Activated CD4-positive, alpha-beta memory T cell treated with anti-CD3 and anti-CD28 coated beads, Interleukin-2, amount 10 ng/mL, durations not matched to agents 7 days and 5 days (primary cell): ENCODE measurements at places on chromosomes 12 and 14. TPM values are rescaled to one million over a fixed set of nuclear protein-coding genes. Genes with fewer than 3 reads are reported as not detected.

COA8 gene
- 27.5 TPM for total RNA-seq

IL22 gene
- 3.8 TPM for total RNA-seq

ENTPD5 gene
- total RNA-seq: 11.1 TPM

DNA sequence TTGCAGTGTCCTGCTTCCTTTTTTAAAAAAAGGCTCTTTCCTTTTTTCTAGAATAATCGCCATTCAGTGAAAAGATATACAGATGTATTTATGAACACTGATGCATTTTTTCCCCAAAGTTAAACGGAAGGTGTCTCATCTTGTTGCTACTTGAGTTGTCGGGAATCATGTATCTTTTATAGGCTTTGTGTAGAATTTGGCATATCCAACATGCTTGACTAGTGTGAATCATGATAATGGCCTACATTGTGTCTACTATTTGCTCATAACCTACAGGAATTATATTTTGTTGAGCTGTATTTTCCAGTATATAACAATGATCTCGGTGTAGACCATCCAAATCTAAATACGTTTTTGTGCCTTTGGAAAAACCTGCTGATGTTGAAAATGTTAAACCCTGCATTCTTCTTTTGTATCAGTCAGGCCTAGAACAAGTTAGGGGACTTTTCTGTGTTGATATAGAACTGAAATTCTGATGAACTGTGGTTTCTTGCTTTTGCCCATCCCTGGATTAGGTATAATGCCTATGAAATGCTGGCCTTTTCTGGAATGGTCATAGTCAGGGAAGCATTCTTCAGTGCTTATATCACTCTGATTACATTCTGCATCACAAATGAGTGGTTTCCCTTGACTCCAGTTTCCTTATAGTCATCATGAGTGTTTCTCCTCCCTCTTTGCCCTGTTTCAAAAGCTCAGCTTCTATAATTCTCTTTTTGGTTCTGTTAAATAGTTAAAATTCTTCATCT is 10.8 kb downstream of the BMAL2 start:
- H3K36me3 ChIP-seq: peaks cover 18% of the 10 kb centered on the region
- no peaks in the 10 kb centered on the region for H3K27me3 ChIP-seq
- no peak overlapping the region for H3K27ac ChIP-seq
- no peak for DNase-seq

GRCh38 chr12:2251526-2252209 is 198.9 kb downstream of the CACNA1C start:
- no peak for DNase-seq
- peaks cover 3% of the 10 kb centered on the region for H3K27me3 ChIP-seq
- no peaks in the 10 kb centered on the region for H3K36me3 ChIP-seq
- H3K4me1 ChIP-seq: no peaks in the 10 kb centered on the region
- no peak overlapping the region for H3K27ac ChIP-seq

DNA sequence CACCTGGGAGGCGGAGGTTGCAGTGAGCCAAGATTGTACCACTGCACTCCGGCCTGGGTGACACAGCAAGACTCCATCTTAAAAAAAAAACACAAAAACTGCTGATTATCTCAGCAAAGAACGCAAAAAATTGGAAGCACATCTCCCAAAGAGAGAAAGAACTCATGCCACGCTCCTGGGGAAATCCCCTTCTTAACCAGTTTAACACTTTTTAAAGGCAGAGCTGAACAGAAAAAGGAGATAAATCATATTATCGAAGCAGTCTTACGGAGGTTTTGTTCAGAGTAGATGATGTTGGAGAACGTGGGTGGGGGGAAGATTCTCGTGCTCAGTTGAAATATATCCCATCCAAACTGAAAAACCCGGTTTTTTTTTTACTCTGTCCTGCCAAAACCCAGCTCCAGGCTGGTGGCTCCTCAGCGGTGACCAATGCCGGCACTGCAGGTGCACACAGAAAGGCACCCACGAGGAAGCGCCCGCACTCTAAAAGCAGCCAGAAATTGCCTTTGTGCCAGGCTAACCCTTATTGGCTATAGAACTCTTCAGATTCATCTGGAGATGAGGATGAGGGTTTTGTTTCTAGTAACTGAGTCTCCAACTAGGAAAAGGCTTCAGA is 100.2 kb upstream of the PARP11 start:
- DNase-seq: no peak
- no peaks in the 10 kb centered on the region for H3K27me3 ChIP-seq
- H3K36me3 ChIP-seq: peaks cover 3% of the 10 kb centered on the region

DNA sequence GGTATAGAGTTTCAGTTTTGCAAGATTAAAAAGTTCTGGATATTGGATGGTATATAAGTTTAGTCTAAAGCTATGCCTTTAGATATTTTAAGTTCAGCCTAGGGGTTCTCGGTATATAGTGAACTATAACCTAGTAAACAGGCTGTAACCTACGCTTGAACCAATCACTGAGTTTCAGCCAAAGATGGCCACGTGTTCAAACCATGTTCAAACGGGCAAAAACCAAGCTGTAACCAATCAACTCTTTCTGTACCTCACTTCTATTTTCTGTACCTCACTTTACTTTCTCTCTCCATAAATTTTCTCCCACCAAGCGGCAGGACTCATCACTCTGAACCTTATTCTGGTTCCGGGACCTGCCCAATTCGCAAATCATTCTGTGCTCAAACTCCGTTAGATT is 1.4 kb downstream of the TMBIM4 start:
- peak overlapping the region; percentile 99 for H3K27ac ChIP-seq
- peaks cover 52% of the 10 kb centered on the region for H3K4me1 ChIP-seq
- no peaks in the 10 kb centered on the region for H3K27me3 ChIP-seq
- peak overlapping the region; percentile 89 for H3K4me3 ChIP-seq
- H3K36me3 ChIP-seq: peaks cover 59% of the 10 kb centered on the region

- peaks cover 99% of the 10 kb centered on the region for H3K4me1 ChIP-seq
- peaks cover 44% of the 10 kb centered on the region for H3K36me3 ChIP-seq
- H3K27ac ChIP-seq: peak overlapping the region; percentile 46
- DNase-seq: no peak
- H3K27me3 ChIP-seq: no peaks in the 10 kb centered on the region
Measured at GRCh38 chr14:91376547-91377477, 40.8 kb downstream of the CCDC88C start.

- H3K27ac ChIP-seq: no peak overlapping the region
- H3K36me3 ChIP-seq: no peaks in the 10 kb centered on the region
- H3K4me3 ChIP-seq: peak overlapping the region; percentile 57
- peaks cover 9% of the 10 kb centered on the region for H3K27me3 ChIP-seq
Measured at GRCh38 chr14:104800015-104800770, 708 bp upstream of the ZBTB42 start.

- no peak for DNase-seq
- no peaks in the 10 kb centered on the region for H3K36me3 ChIP-seq
- no peak overlapping the region for H3K4me3 ChIP-seq
Measured at GRCh38 chr14:96065661-96066459, 26.7 kb downstream of the C14orf132 start.

DNA sequence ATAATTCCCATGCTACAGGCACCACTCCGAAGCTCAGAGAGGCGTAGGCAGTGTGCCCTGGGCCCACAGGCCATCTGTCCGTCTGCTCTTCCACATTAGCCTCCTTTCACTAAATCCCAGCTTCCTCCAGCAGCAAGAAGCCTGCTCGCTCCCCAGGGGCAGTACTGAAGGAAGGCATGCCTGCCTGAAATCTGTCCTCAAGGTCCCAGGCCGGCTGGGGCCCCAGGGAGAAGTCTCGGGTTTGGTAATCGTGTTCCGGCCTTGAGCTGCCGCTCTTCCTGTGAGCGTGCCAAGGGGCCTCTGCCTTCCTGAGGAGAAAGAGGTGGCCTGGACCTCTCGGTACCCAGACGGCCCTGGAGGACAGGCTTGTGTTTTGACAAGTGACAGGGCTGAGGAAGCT is 15.2 kb upstream of the DLK1 start:
- no peak overlapping the region for H3K27ac ChIP-seq
- no peaks in the 10 kb centered on the region for H3K36me3 ChIP-seq
- no peaks in the 10 kb centered on the region for H3K4me1 ChIP-seq
- H3K27me3 ChIP-seq: peaks cover 8% of the 10 kb centered on the region
- no peak overlapping the region for H3K4me3 ChIP-seq
- DNase-seq: no peak

- no peak overlapping the region for H3K4me3 ChIP-seq
- no peaks in the 10 kb centered on the region for H3K27me3 ChIP-seq
- peaks cover 25% of the 10 kb centered on the region for H3K4me1 ChIP-seq
- peak overlapping the region; percentile 28 for H3K27ac ChIP-seq
- DNase-seq: no peak
Measured at GRCh38 chr14:75011356-75011994, 8.8 kb downstream of the EIF2B2 start.

DNA sequence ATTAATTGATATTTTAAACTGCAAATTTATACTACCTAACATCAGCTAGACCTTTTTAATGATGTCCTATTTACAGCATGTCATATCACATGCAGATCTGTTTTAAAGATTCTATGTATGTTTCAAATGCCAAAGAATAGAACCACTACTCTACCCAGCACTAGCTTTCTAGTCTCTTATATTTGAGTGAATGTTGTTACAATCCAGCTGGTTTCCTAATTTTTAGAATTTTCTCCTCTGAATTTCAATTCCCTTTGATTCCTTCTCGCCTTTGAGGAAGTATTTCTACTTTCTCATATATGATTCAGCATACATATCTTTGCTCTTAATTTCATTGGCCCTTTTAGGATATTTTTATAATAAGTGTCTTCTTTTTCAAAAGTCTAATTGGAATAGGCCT is 841.9 kb downstream of the TMTC2 start:
- no peaks in the 10 kb centered on the region for H3K4me1 ChIP-seq
- no peaks in the 10 kb centered on the region for H3K27me3 ChIP-seq
- H3K4me3 ChIP-seq: no peak overlapping the region
- H3K36me3 ChIP-seq: no peaks in the 10 kb centered on the region
- no peak for DNase-seq

DNA sequence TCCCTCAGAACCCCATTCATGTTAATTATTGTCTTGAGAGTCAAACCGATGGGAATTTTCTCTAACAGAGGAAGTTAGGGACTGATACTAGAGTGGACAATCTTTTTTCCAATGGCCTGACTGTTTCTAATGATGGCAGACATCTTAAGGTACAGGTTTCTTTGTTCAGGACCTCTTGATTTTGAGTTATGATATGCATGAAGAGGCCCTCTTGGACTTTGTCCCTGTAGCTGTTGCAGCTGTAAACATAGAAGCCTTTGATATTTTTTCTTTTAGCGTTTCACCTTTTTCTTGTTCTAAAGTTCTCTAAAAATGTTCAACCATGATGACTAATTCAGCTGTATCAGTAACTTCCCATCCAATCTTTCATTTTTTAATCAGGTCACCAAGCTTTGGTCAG is 53.0 kb downstream of the LGR5 start:
- no peak overlapping the region for H3K4me3 ChIP-seq
- H3K4me1 ChIP-seq: no peaks in the 10 kb centered on the region
- DNase-seq: no peak
- no peaks in the 10 kb centered on the region for H3K27me3 ChIP-seq
- no peaks in the 10 kb centered on the region for H3K36me3 ChIP-seq
- no peak overlapping the region for H3K27ac ChIP-seq
